Stimulated activated CD4-positive, alpha-beta T cell treated with anti-CD3 and anti-CD28 coated beads, Interleukin-1b, Interleukin-23, amount 100 ng/mL, for 1 hour (primary cell): ENCODE measurements at places on chromosomes 4 and X.

GRCh38 chrX:63250253-63250868, 100.8 kb downstream of the SPIN4 start:
- no peak for DNase-seq

- no peak for DNase-seq
These were observed 39.4 kb downstream of the DCLK2 start for GRCh38 chr4:150117629-150118028.

- no peak for DNase-seq
These were observed 167.1 kb upstream of the PACRGL start for GRCh38 chr4:20532871-20533870.

GRCh38 chr4:189988877-189989431, 38.1 kb downstream of the FRG2 start:
- no peak for DNase-seq

DNA sequence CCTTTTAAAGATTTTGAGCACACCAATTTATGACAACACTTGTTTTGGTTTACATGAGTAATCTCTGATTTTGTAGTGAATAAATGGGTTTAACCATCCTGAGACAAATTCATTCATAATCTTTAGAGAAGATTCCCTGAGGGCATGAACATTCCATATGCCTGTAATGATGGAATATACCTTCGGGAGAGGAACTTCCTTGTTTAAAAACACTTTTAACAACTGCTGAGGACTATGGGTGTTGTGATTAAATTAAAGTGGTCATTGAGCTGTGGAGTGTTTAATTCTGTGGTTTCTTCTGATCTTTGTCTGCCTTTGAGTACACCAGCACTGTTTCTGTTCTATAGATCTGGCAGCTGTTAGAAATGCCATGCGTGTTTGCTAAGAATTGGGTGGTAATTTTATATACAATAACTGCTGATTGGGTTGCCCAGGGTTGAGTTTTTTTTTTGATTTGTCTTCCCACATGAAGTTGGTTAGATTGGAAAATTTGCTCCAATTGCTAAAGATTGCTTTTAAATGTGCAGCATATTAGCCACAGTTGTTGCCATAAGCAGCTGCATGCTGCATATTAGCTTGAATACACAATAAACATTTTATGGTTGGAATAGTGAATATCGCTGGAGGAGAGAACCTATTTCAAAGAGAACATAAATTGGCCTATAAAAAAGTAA, 86.8 kb downstream of the DCLK2 start:
- no peak for DNase-seq

- no peak for DNase-seq
These were observed 97.6 kb downstream of the RAB28 start for GRCh38 chr4:13386405-13387107.

DNA sequence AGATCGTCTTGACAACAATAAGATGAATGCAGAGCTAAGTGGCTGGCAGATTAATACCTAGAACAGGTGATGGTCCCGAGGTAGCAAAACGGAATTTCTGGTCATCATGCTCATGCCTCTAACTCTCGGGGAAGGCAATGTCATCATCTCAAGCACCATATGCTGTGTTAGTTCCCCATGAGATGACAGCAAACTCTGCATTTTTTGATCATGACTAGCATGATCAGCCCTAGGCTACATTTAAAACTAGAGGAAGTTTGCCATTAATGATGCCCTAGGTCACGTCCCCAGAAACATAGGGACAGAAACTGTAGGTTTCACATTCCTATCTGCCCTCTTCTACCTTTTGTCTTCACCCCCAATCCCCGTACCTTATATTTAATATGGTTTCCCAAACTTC, 11.6 kb downstream of the LPAR4 start:
- no peak for DNase-seq

- no peak for DNase-seq
These were observed 53.0 kb upstream of the DAPP1 start for GRCh38 chr4:99763635-99764101.

DNA sequence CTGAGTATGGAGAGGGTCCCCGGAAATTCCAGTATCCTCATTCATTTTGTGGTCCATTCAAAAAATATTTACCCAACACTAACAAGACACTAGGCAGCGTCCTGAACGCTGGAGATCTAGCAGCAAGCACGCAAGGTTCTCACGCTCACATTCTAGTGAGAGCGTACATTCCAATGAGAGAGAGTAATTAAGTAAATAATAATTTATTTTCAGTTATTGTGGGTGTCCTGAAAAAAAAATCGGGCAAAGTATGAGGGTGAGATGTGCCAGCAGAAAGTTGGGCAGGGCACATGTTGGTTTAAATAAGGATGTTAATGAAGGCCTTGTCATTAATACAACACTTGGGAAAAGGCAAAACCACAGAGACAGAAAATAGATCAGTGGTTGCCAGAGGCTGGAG, 4.0 kb upstream of the TMEM156 start:
- no peak for DNase-seq

DNA sequence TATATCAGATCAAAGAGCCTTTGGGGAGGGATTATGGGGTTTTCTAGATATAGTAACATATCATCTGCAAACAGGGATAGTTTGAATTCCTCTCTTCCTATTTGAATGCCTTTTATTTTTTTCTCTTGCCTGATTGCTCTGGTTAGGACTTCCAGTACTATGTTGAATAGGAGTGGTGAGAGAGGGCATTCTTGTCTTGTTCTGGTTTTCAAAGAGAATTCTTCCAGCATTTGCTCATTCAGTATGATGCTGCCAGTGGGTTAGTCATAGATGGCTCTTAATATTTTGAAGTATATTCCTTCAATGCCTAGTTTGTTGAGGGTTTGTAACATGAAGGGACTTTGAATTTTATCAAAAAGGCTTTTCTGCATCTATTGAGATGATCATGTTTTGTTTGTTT, 25.6 kb upstream of the ABCB7 start:
- DNase-seq, result no peak

DNA sequence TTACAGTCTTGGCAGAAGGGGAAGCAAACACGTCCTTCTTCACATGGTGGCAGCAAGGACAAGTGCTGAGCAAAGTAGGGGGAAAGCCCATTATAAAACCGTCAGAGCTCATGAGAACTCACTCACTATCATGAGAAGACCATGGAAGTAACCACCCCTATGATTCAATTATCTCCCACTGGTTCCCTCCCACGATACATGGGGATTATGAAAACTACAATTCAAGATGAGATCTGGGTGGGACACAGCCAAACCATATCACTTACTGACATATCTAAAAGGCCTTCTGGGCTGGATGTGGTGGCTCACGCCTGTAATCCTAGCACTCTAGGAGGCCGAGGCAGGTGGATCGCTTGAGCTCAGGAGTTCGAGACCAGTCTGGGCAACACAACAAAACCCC, 117.1 kb upstream of the USP9X start:
- no peak for DNase-seq

DNA sequence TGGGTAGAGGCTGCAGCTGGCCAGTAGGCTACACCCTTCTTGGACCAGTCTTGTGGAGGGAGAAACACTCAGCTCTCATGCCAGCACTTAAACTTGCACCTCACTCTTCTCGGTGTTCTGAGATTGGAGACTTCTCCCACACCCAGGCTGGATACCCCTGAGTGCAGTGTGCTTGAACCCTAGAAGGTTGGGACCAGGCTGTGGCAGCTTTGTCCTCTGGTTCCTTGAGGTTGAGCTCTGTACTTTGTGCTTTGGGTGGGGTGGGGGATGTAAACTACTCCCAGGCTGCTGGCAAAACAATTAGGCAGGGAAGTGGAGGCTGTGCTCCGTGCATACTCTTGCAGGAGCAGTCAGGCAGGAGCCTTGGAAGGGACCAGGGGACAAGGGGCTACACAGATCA, 143.6 kb upstream of the GNPDA2 start:
- DNase-seq, result no peak

DNA sequence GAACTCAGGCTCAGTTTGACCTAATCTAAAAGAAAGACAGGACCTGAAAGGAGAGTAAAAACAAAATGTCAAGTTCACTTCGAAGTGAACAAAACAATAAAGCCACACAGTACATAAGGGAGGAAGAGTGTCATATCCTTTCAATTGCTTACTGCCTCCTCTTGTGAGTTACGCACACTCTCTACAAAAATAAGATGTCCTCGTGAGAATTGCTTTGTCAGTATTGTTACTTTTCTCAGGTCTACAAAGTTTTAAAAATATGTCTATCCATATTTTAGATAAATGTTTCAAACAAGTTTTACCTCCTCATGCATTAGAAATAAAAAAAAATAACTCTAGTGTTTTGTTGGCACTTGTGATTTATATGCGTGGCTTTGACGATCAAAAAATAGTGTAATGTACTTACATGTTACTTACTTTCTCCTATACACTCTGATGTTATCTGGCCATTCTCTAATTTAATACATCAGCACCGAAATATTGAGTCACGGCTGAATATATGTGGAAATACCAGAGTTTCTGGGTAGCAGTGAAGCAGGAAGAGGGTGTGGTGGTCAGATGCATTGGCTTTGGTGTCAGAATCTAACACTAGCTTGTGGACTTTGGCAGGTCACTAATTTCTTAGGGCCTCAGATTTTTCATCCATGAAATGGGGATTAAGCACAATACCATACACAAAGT, 8.1 kb upstream of the MRPL1 start:
- DNase-seq, result no peak

GRCh38 chr4:147732518-147733235, 789 bp downstream of the ARHGAP10 start:
- DNase-seq, result no peak

- no peak for DNase-seq
These were observed 1900.8 kb upstream of the PCDH10 start for GRCh38 chr4:131248314-131248713.

- DNase-seq, result no peak
These were observed 2.3 kb downstream of the SH3TC1 start for GRCh38 chr4:8201321-8201781.

DNA sequence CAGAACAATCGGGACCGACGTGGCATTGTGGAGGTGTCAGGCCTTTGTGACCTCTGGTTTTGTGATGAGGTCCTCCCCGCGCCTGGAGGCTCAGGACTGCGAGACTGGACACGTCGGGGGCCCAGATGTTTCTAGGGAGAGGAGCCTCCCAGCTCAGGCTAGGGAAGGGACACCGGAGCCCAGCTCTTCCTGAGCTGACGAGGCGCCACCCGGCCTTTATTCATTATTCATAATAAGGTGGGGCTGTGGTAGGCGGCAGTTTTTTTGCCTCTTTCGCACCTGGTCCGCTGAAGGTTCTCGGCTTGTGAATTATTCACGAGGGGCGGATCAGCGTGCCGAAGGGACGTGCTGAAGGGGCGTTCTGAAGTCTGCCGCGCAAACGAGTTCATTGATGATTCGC, 2.3 kb upstream of the UBA1 start:
- peak; percentile 17 for DNase-seq

GRCh38 chrX:134544135-134544512, 84.2 kb downstream of the HPRT1 start:
- no peak for DNase-seq

GRCh38 chr4:89136525-89136924, 25.2 kb downstream of the TIGD2 start:
- no peak for DNase-seq

DNA sequence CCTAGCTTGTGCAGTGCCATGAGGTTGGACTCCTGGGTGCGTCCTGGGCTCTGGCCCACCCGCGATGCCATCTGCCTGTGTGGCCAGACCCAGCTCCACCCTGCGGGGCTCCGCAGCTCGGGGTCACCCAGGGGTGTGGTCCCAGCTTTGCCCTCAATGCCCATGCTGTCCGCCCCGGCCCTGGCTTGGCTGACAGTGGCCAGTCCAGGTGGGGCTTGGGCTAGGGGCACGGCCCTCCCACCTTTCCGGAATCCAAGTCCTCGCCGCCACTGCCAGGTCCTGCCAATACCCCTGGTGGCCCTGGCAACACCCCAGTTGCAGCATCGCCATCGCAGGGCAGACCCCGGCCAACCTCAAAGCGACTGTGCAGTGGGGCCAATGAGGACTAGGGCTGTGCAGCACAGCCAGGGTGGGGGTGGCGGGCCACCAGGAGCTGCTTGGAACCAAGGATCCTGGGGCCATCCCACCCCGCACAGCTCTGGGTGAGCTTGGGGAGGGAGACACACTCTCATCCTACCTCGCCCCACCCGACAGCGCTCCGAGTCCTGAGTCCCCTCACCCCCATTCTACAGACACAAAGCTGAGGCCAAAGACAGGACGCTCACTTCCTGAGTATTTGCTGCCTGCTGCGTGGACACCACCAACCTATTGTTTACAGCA, 80.9 kb downstream of the ZNF718 start:
- no peak for DNase-seq

GRCh38 chr4:178953447-178954120, 1511.3 kb upstream of the AGA start:
- DNase-seq, result no peak

DNA sequence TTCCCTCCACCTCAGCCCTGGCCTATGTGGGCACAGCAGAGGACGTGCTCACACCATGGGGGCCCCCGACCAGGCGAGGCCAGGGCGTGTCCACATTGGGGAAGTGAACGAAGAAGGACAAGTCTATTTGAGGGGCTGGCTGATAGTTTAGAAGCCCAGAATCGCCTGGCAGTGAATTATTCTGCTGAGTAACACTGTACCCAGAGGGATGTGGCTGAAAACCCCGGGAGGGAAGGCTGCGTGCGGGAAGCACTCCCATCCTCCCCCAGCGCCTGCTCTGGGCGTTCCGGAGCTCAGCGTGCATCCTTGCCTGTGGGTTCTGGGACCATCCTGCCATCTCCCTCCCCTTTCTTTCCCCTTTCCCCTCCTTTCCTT, 66.6 kb downstream of the TRMT44 start:
- DNase-seq, result no peak

GRCh38 chrX:48927736-48928382, 9.0 kb upstream of the PIM2 start:
- no peak for DNase-seq

GRCh38 chr4:141054446-141054845, 78.8 kb downstream of the RNF150 start:
- DNase-seq, result no peak

- DNase-seq, result no peak
These were observed 54.3 kb upstream of the TXK start for GRCh38 chr4:48188390-48188789.

- DNase-seq, result no peak
These were observed 37.7 kb downstream of the HTT start for GRCh38 chr4:3112201-3112600.

DNA sequence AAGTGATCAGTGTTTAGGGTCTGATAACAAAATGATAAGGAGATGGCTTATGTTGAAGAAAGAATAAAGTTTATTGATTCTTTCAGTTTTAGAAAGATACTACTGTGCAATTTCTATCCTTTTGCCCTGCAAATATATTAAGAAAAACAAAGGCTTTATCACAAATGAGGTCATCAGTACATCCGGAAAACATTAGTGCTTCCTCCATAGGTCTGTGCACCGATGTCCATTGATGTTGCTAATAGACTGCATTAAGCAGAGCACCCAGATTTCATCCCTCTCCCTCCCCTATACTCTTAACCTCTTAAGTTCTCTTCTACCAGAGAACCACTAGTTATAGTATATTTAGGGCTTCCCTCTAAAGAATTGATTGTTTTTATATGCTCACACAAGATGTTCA, 53.7 kb upstream of the HHIP start:
- no peak for DNase-seq

GRCh38 chr4:152299553-152299952, 236.3 kb downstream of the FBXW7 start:
- DNase-seq, result no peak
